Activated T-helper 1 cell treated with anti-CD3 and anti-CD28 coated beads, Interleukin-2, amount 50 U/mL, for 16 hours (primary cell): ENCODE measurements at places on chromosomes 3 and 15.

- no peak for DNase-seq
These were observed 254.5 kb upstream of the CFAP20DC start for GRCh38 chr3:59304296-59304695.

- no peak for DNase-seq
These were observed 2.9 kb downstream of the GATA2 start for GRCh38 chr3:128489927-128490649.

- DNase-seq, result no peak
These were observed 39.2 kb upstream of the PDE8A start for GRCh38 chr15:84942456-84942855.

DNA sequence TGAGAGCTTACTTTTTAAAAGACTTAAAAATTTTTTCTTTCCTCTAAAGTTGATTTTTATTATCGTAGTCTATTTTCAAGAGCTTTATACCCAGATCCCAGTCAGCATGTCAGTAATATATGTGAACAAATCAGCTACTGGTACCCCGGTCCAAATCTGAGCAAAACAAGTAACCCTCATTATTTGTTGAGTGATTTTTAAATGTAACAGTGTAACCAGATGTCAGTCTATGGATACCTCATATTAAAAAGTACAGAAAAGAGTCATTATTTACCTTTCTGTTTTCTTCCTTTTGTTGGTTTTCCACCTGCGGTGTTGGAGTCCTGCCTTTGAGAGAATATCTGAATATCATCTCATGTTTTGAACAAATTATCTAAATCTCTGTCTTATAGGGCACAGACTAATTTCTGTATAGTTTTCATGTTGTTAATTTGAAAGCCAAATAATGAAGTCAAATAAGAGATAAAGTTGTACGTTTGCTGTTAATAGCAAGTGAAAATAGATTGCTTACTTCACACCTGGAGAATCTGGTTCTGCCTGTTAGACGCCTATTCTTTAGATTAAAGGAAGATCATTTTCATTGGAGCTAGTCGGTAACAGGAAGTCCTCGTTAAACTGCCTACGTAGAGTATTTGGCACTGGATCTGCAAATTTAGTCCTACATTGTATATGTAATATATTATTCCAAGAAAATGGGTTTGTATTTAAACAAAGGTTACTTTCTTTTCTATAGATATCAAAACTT is at the start of gene STX19:
Gene STX19, minus strand, starts transcription at position 505 of the 745 bp plus-strand sequence. CDS start 13,328 bp downstream, outside the sequence.
- DNase-seq, result no peak
